AG09319 (cell line): ENCODE measurements at places on chromosomes 6 and 20.

DNA sequence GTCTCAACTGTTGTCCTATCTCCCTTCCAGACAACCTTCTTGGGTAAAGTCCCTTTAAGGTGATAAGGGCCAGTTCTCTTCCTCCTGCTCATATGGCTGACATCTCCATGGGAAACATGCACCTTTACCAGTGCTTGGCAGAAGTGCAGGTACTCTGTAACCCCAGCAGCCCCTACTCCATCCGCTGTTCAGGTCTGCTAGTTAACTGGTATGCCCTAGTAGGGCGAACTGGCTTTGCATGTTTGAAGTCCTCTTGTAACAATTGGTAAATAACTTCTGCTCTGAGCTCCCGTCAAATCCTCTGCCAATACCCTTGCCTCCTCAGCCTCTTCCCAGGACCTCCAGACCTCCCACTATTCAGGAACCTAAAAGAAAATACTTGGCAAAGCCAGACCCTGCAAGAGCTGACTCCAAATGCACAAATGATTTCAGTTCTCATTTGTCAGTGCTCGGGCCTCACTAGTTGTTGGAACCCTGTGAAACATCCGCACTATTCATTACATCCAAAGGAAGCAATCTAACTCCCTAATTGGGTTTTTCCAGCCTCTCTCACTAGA, 703.7 kb downstream of the MAFB start:
- no peak for DNase-seq

DNA sequence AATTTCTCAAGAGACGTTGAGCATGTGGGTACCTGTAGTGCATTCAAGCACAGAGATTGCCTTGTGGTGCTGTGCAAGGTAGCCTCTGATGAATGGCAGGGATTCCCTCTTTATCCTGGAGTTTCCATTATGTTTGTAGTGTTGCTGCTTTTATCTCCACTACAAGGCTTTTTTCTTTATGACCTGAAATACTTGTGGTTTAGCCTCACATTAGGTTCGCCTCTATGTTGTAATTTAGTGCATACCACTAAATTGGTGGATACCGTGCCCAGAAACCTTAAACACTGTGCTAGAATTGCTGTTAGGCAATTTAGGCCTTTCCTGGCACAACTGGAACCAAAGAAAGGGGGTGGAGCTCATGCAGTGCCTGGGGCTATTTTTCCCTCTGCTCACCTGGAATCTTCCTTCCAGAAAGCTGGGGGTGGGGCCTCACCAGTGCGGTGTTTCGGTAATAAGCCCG, 76.8 kb downstream of the NCOA7 start:
- peak; percentile 69 for DNase-seq

DNA sequence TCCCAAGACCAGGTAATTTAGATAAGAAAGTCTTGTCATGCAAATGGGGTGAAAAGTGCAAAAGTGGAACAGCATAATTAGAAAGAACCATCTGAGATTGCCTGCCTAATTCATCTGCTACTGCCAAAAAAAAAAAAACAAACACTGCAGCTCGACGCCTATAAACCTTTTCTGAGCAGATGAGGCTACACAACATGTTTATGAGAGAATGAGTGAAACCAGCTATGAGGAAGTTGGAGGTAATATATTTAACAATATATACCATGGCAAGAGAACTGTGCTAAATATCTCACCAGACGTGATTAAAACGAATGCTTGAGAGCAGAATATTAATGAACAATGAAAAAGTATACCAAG, 50.0 kb downstream of the LAMA4 start:
- DNase-seq, result no peak

DNA sequence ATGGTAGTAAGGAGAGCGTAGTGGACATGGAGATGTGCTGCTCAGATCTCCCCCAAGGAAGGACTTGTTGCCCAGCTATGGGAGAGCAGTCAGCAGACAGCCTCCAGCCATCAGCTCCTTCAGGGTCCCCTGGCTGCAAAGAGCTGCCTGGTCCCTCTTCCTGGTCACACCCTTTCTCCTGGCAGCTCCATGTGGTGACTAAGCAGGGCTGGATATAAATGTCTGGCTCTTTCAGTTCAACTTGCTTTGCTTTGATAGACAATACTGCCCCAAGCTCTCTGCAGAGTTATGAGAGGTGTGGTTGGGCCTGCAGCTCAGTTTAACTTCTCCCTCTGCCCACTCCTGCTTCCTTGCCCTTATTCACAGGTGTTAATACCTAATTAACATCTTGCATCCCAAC, 64.1 kb upstream of the DDR1 start:
- peak; percentile 61 for DNase-seq

DNA sequence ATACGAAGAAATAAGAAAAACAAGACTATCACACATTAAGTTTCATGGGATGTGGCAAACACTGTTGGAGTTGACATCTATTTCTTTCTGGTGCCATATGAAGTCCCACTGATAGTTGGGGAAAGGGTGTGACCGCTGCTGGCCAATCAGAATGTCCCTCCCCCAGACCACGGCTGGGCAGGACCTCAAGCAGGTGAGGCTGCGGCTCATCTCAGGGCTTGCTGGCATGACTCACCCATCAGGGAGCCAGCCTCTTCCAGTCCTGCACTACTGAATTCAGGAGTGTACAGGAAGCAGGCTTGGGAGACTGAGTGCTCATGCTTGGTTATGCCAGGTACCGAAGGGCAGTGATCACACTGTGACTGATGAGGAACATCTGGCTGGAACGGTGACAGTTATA, 18.9 kb downstream of the PREP start:
- DNase-seq, result no peak

DNA sequence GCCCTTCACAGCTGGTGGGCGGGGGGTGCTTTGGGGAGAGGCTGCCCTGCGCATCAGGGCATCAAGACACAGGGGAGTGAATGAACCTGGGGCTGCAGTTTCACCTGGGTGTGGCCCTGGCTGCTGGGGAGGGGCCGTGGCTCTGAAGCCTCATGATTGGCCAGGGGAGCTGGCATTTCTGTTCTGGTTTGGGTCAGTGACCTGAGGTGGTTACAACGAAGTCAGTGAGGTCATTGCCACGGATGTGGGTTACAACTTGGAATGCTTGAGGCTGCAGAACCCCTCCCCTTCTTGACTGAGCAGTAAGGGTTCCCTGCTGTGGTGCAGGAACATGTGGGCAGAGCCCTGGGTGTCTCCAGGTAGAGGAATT, 3.0 kb downstream of the TCEA2 start:
- DNase-seq, result no peak
